ENCODE measurements at places on chromosomes 11 and 22.

- DNase-seq, result no peak
These were observed 198.7 kb downstream of the DDX10 start for GRCh38 chr11:108863528-108863927.

GRCh38 chr22:35842954-35843353 lies 125.3 kb downstream of the APOL5 start:
- no peak for DNase-seq

- no peak for DNase-seq
These were observed 71.1 kb downstream of the LARGE2 start for GRCh38 chr11:45993531-45994001.

DNA sequence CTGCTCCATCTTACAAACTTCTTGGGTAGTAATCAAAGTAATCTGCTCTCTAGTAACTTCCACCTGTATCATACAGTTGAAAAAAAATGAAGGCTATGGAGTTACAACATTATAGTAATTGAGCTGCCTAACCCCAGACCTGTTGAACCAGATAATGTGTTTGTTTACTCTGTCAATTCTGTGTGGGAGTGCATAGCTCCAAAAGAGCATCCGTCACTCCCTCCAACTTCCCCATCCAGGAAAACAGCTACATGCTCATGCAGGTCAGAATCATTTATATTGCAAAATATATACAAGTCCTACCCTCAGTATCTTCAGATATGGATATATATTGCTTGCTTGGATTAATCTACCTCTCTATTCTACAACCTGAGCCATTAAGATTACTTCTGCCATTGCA lies 244.0 kb upstream of the ANO5 start:
- no peak for DNase-seq

Data from T47D (cell line).